ENCODE measurements at places on chromosomes 5 and 9.

DNA sequence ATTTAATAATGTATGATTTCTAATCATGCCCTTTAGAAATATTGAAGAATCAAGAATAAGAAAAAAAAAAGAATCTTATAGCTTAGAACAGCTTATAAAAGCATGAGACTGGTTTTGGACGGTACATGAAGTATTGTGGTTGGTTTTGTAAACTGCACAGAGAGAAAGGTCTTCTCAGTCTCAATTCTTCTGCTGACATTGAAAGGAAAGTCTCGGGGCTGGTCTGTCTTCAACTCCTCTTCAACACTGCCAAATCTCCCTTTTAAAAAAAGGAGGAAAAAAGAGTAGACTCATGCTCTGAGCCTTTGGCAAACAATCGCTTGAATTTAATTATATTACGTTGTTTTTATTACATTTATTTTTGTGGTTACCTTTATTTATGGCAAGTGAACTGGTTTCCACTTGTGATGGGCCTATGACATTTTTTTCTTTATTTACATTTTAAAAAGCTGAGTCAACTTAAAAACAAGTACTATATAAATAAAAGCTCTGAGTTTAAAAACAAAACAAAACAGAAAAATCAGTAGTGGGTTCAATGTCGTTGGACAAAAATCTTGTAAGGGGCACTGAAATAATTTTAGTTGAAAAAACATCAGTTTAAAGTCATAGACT, 32.8 kb upstream of the EBF1 start:
- no peaks in the 10 kb centered on the region for H3K27me3 ChIP-seq
- no peak overlapping the region for H3K4me3 ChIP-seq
- no peaks in the 10 kb centered on the region for H3K4me1 ChIP-seq
- H3K27ac ChIP-seq: no peak overlapping the region
- no peak for DNase-seq

DNA sequence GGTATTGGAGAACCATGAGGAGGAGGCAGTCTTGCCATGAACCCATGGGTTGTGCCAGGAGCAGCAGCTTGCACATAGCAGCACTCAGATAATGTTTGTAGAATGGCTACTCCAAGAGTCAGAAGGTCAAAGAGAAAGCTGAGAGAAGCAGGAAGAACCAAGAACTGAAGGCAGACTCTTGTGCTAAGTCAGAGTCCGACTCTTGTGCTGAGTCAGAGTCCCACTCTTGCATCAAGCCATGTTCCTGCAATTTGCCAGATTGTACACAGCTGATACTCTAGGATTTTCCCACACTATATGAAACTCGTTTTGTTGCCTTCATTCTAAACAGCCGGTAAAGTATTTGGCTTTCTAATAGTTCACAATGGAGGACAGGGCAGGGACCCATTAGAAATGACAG, 26.2 kb upstream of the HSPA9 start:
- H3K27ac ChIP-seq: peak overlapping the region; percentile 8
- H3K4me3 ChIP-seq: no peak overlapping the region
- no peaks in the 10 kb centered on the region for H3K27me3 ChIP-seq
- H3K4me1 ChIP-seq: peaks cover 42% of the 10 kb centered on the region
- H3K36me3 ChIP-seq: no peaks in the 10 kb centered on the region
- DNase-seq: no peak

DNA sequence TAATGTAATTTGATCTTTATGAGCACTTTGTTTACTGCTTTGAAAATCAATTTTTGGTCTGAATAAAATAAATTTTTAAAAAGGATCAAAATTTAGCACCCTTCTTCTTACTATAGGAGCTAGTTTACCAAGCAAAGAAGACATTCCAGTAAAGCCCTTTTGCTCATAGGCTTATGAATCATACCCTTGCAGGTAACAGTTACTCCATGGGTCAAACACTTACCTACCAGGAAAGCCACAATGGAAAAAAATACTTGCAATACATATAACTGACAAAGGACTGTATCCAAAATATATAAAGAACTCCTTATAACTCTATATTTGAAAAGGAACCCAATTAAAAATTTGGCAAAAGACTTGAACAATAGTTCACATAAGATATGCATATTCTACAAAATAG, 66.6 kb downstream of the SHOC1 start:
- no peak for DNase-seq
- H3K4me3 ChIP-seq: no peak overlapping the region
- H3K27ac ChIP-seq: no peak overlapping the region
- no peaks in the 10 kb centered on the region for H3K27me3 ChIP-seq
- H3K4me1 ChIP-seq: no peaks in the 10 kb centered on the region

- peaks cover 12% of the 10 kb centered on the region for H3K4me1 ChIP-seq
- no peaks in the 10 kb centered on the region for H3K27me3 ChIP-seq
- DNase-seq: peak; percentile 91
- peak overlapping the region; percentile 61 for H3K27ac ChIP-seq
These were observed 58.5 kb downstream of the CNTRL start for GRCh38 chr9:121133104-121133816.

DNA sequence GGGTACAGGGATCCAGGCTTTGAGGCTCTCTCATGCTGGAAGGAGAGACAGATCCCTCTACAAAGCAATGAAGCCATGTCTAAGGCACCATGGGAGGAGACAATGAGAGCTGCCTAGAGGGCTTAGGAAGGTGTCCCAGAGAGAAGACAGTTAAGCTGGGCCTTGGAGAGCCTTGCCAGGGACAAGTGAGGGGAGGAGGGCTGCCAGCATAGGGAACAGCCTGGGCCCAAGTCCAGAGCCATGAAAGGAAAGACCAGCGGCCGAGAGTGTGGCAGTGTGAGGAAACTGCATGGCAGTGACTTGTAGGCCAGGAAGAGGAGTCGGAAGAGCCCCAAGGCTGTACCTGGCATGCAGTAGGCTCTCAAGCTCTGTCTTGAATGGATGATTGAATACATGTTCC, 88.5 kb downstream of the PSD2 start:
- no peak overlapping the region for H3K27ac ChIP-seq
- H3K36me3 ChIP-seq: no peaks in the 10 kb centered on the region
- DNase-seq: peak; percentile 47
- H3K4me1 ChIP-seq: no peaks in the 10 kb centered on the region
- no peak overlapping the region for H3K4me3 ChIP-seq

GRCh38 chr5:157870837-157871834, 12.2 kb upstream of the CLINT1 start:
- H3K27ac ChIP-seq: no peak overlapping the region
- no peak overlapping the region for H3K4me3 ChIP-seq
- no peaks in the 10 kb centered on the region for H3K4me1 ChIP-seq
- DNase-seq: no peak
- H3K27me3 ChIP-seq: no peaks in the 10 kb centered on the region
- H3K36me3 ChIP-seq: no peaks in the 10 kb centered on the region

DNA sequence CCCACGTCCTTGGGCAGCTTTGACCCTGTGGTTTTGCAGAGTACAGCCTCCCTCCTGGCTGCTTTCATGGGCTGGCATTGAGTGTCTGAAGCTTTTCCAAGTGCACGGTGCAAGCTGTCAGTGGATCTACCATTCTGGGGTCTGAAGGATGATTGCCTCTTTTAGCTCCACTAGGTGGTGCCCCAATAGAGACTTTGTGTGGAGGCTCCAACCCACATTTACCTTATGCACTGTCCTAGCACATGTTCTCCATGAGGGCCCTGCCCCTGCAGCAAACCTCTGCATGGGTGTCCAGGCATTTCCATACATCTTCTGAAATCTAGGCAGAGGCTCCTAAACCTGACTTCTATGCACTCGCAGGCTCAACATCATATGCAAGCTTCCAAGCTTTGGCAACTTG, 644.2 kb upstream of the CDH9 start:
- H3K4me1 ChIP-seq: no peaks in the 10 kb centered on the region
- no peak for DNase-seq
- no peak overlapping the region for H3K27ac ChIP-seq
- no peak overlapping the region for H3K4me3 ChIP-seq
- no peaks in the 10 kb centered on the region for H3K36me3 ChIP-seq

DNA sequence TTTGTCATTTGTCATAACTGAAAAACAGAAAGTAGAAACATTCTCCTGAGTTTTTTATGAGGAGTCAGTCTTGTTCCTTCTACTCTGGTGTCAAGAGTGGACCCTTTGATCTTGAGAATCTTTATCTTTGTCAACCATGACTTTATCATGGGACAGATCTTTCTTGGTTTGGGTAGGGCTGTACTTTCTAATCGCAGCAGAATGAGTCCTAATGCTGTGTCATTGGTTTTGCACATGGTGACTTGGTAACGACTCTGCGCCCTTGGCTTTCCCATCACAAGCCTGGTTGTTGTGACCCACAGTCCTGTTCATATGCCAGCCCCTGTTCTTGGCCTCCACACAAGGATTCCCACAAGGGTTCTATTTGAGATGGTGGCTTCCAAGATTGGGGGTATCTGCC, 45.6 kb downstream of the AOPEP start:
- no peaks in the 10 kb centered on the region for H3K36me3 ChIP-seq
- no peaks in the 10 kb centered on the region for H3K4me1 ChIP-seq
- H3K4me3 ChIP-seq: no peak overlapping the region

- no peak overlapping the region for H3K4me3 ChIP-seq
- H3K36me3 ChIP-seq: no peaks in the 10 kb centered on the region
- no peak for DNase-seq
- peaks cover 3% of the 10 kb centered on the region for H3K27me3 ChIP-seq
These were observed 72.1 kb downstream of the TENT4A start for GRCh38 chr5:6785161-6785860.

- H3K36me3 ChIP-seq: no peaks in the 10 kb centered on the region
- peak overlapping the region; percentile 57 for H3K27ac ChIP-seq
- no peaks in the 10 kb centered on the region for H3K27me3 ChIP-seq
These were observed 94.8 kb upstream of the JAK2 start for GRCh38 chr9:4890242-4890641.

DNA sequence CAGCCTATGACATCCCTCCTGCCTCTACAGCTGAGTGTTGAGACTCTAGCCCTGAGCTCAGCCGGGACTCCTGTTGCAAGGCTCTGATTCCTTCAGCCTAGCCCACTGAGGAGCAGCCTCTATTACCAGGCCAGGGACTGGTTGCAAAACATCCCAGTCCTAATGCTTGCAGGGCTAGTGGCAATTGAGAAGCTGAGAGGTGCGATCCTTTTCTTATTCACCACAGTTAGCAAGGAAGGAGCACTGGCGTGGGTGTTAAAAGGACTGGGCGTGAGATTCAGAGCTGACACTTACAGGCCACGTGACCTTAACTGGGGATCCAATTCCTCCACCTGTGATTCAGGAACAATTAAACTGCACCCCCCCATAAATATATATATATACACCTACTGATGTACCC, 58.8 kb downstream of the GARNL3 start:
- no peak for DNase-seq
- H3K36me3 ChIP-seq: no peaks in the 10 kb centered on the region
- H3K4me1 ChIP-seq: no peaks in the 10 kb centered on the region
- no peak overlapping the region for H3K27ac ChIP-seq
- no peaks in the 10 kb centered on the region for H3K27me3 ChIP-seq

GRCh38 chr5:92265804-92266203, 882.7 kb upstream of the ARRDC3 start:
- no peak overlapping the region for H3K4me3 ChIP-seq
- no peaks in the 10 kb centered on the region for H3K4me1 ChIP-seq
- no peaks in the 10 kb centered on the region for H3K27me3 ChIP-seq

- no peaks in the 10 kb centered on the region for H3K27me3 ChIP-seq
- DNase-seq: no peak
- no peaks in the 10 kb centered on the region for H3K36me3 ChIP-seq
- H3K4me1 ChIP-seq: peaks cover 5% of the 10 kb centered on the region
These were observed 442.7 kb upstream of the CD180 start for GRCh38 chr5:67639313-67639712.

- H3K4me1 ChIP-seq: no peaks in the 10 kb centered on the region
- no peak overlapping the region for H3K4me3 ChIP-seq
- DNase-seq: no peak
- H3K27ac ChIP-seq: no peak overlapping the region
These were observed 104.0 kb upstream of the DMRTA1 start for GRCh38 chr9:22342491-22343217.

DNA sequence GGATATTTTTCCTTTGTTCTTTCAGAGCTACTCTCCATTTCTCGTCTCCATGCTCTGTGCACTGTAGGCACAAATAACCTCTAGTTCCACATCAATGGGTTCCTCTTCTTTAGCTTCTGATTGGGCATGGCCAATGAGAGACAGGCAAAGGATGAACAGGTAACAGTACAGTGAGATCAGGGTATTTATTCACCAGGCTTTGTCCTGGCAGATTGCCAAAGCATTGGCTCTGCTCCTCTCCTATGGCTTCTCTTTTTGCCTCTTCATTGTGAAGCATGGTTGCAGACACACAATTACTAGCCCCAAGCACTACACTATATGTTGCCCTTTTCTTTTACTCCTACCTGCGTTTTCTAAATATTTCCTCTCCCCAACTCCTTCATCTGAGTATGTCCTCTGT, 215.1 kb upstream of the ARRDC3 start:
- no peak overlapping the region for H3K4me3 ChIP-seq
- no peak for DNase-seq
- H3K4me1 ChIP-seq: no peaks in the 10 kb centered on the region

DNA sequence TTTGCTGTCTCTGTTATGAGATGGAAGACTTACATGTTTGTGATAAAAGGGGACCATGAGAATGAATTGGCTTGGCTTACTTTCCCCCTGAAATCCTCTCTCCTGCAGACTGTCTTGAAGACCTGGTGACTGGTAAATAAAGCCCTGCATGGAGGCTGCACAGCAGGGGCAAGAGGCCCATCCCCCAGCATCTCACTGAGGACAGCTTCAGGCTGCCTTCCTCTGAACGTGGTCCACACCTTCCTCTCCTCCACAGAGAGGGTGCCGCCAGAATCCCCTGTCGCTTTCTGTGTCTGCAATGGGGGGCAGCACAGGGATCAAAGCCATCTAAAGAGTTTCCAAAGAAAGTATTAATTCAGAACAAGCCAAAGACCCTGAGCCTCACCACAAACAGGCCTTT, 94.6 kb downstream of the SYK start:
- no peaks in the 10 kb centered on the region for H3K4me1 ChIP-seq
- H3K36me3 ChIP-seq: peaks cover 51% of the 10 kb centered on the region
- no peaks in the 10 kb centered on the region for H3K27me3 ChIP-seq

Data from spleen (tissue), 13 donors.